ENCODE measurements at places on chromosomes 4 and X.

GRCh38 chr4:6562931-6563901 lies 11.8 kb upstream of the MAN2B2 start:
- no peak for DNase-seq

DNA sequence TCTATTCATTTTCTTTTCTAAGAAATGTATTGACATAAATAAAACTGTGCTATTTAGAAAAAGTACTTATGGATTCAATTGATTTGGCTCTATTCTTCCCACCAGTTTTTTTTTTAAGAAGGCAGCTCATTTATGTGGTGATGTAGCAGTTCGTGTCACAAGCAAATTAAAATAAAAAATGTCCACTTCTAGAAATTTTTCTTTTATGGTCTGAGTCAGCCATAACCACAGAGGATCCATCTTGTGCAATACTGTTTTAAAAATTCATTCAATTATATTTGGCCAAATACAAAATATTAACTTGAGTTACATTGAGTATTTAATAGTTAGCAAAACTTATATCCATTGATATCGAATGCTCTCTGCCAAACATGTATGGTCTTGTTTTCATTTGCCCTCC lies 207.9 kb upstream of the FAT1 start:
- no peak for DNase-seq

GRCh38 chrX:121579016-121579760 lies 531.8 kb downstream of the GLUD2 start:
- no peak for DNase-seq

DNA sequence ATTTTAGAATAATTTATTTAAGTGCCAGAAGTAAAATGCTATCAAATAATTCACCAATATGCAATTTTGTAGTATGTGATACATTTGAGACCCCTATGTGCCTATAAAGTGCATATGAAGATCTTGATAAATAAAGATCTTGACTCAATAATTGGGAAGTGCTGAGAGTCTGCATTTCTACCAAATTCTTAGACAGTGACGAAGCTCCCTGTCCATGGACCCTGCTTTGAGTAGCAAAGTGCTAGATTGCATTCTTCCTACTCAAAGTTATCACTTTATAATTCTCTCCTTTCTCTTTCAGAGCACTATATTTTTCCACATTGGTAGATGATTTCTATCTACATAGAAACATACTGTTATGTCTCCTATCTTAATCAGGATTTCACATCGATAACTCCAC lies 1393.9 kb downstream of the ARAP2 start:
- no peak for DNase-seq

DNA sequence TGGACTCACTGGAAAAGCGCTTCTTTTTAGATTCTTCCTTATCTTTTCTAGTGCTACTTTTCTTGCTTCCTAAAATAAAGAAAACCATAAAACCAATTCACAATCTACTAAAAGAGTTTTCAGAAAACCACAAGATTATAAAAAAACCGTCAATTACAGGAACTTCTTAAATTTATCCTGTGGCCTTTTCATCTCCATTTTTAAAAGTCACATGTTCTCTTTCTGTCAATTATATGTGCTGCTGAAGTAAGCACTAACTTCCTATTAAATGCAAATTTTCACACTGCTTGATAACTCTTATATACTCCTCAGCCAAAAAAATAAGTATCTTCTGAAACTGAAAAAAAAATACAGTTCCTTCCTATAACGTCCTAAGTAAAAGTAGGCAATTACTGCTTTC lies 32.8 kb downstream of the CENPC start:
- DNase-seq: no peak

- DNase-seq: no peak
Measured at GRCh38 chrX:124208660-124209059, 123.8 kb upstream of the TEX13D start.

GRCh38 chr4:53119680-53120079 lies 246.2 kb downstream of the SCFD2 start:
- no peak for DNase-seq

DNA sequence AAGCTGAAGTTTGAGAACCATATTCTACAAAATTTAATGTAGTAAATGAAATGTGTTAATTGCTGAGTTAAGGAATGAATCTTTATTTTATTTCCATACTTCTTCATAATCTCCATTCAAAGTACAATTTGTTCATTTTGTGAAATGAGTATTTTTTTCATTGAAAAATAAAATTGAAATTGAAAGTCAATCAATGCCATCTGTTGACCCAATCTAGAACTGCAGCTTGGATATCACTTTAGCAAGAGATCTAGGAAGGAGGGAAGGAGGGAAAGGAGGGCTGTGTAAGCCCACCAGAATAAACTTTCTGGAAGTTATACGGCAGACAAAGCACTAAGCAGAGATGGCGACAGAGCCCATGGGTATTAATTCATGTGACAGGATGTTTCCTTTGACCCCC lies 128.4 kb downstream of the ZMAT1 start:
- DNase-seq: no peak

- DNase-seq: no peak
Measured at GRCh38 chr4:32140636-32141035, 1420.5 kb downstream of the PCDH7 start.

GRCh38 chr4:2368746-2369437 lies 49.6 kb downstream of the ZFYVE28 start:
- DNase-seq: no peak

- peak; percentile 65 for DNase-seq
Measured at GRCh38 chr4:38675146-38676121, 11.4 kb downstream of the KLF3 start.

DNA sequence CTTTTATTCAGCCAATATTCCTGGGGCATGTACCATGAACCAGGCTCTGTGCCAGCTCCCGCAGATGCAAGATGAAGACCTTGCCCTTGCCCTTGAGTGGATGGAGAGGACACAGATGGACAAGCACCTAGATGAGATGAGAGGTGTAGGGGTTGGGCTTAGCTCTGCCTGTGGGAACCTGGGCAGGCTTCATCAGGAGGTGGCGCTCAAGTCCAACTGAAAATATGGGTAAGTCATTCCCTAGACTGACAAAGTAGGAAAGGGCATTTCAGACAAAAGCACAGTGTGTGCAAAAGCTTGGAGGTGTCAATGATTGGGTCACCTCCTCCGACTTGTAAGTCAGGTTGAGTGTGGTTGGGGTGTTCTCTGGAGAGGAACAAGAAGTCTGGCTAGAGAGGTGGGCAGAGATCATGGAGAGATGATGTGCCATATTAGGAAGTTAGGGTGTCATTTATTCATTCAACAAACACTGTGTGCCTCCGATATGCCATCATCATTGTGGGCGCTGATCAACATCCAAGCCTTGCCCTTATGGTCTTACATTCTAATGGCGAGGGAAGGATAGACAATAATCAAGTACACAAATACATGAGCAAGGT lies 64.6 kb downstream of the ANAPC4 start:
- DNase-seq: no peak

- no peak for DNase-seq
Measured at GRCh38 chr4:97761445-97762114, 381.7 kb downstream of the STPG2 start.

GRCh38 chr4:80812145-80812544 lies 218.4 kb upstream of the BMP3 start:
- no peak for DNase-seq

GRCh38 chrX:153063315-153063714 lies 7.0 kb downstream of the PNMA3 start:
- DNase-seq: no peak

DNA sequence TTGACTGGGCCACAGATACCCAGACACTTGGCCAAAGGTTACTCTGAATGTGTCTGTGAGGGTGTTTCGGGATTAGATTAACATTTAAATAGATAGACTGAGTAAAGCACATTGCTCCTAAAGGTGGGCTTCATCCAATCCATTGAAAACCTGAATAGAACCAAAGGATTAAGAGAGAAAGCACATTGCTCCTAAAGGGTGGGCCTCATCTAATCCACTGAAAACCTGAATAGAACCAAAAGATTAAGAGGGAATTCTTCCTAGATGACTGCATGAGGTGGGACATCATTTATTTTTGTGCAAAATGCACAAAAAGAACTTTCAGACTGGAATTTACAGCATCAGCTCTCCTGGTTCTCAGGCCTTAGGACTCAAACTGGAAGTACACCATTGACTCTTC lies 351.2 kb upstream of the PCDH10 start:
- DNase-seq: no peak

GRCh38 chrX:133911825-133912495 lies 73.4 kb downstream of the GPC3 start:
- DNase-seq: no peak

DNA sequence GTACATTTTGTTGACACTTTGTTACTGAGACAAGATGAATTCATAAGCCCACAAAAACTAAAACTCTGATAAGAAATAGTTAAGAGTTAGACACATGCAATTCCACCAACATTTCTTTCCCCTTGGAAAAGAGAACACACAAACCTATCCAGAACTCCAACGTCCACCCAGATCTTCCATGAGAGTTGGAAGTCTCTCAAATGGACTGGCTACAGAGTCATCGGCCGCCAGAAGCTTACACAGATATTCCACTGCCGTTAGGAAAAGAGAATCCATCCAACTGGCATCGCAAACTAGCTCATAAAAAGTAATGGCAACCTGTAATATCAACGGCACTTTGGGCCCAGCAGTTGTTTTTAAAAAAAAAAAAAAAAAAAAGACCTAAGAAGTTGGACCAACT lies 114.7 kb downstream of the PRKX start:
- DNase-seq: no peak

DNA sequence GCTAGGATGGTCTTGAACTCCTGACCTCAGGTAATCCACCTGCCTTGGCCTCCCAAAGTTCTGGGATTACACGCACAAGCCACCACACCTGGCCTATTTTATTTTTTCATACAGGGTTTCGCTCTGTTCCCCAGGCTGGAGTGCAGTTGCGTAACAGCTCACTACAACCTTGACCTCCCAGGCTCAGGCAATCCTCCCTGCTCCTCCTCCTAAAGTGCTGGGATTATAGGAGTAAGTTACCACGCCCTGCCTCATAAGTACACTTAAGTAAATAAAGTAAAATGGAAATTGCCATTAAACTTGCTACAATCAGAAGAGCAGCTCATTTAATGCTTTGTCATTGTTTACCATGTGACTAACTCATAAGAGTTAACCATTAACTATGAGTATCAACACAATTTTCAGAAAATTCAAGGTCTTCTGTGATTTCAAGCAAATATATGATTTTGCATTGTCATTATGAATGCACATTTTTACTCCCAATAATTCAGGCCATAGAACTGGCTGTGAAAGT lies 12.3 kb downstream of the UGDH start:
- no peak for DNase-seq

- no peak for DNase-seq
Measured at GRCh38 chrX:105645667-105646357, 176.5 kb upstream of the NRK start.

DNA sequence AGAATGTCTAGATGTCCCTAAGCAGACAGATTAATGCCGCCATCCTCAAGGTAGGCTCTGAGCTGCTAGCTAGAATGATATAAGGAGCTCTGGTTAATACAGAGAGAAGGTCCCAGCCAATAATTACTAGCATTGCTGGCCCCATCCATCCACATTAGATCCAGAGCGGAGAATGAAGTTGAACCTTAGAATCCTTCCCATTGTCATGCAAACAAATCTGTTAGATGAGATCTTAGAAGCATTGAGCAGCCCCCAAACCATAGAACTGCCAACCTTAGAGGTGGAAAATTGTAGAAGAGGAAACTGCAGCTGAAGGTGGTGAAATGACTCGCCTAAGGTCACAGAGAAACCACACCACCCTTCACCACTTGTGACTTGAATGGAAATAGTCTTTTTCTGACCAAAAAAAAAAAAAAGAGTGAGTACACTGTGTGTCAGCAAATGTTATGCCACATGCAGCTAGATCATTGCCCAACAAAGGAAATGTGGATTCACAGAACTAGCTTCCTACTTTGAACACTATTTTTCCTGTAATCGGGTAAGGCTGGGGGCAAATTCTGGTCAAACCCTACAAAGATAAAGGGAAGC lies 162.1 kb downstream of the SMIM20 start:
- no peak for DNase-seq

DNA sequence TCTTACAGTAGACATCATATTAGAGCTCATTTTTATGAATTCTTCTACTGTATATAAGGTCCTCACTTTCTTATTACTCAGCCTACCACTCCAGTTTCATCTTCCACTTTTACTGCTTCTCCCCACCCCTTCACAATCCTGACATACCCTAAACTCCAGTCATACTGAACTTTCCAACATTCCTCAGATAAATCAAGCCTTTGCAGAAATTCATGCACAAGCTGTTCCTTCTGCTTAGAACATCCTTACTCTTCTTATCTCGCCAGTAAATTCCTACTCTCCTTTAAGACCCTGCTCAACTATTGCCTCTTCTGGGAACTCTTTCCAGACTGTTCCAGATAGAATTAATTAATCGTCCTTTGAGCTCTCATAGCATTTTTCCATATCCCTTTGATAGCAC lies 24.8 kb downstream of the RTL9 start:
- no peak for DNase-seq

GRCh38 chr4:86940920-86941460 lies 6.2 kb downstream of the AFF1 start:
- no peak for DNase-seq

DNA sequence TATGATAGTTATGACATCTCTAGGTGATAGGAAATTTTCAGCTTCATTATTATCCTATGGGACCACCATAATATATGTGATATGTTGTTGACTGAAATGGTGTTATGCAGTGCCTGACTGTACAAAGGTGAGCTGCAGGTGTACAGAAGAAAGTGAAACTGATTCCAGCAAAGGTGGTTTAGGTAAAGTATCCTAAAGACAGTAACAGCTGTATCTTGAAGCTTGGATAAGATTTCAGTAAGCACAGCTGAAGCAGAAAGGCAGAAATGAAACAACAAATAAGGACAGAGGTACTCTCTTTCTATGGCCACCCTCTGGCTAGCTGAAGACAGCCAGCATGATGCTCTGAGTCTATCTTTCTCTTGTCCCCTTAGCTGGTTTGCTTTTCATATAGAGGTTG lies 30.0 kb upstream of the PGK1 start:
- DNase-seq: no peak

DNA sequence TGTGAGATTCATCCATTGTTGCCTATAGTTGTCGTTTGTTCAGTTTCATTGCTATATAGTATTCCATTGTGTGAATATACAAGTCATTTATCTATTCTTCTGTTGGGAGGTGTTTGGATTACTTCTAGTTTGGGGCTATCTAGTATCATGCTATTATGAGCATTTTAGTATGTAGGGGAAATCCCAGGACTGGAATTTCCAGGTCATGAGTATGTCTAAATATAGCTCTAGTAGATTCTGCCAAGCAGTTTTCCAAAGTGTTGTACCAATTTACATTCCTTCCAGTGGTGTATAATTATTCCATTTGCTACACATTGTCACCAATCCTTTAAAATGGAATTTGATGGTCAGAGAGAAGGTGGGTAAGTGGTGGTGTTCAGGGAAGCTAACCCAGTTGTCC lies 30.1 kb downstream of the EGFL6 start:
- DNase-seq: no peak
